ENCODE measurements at places on chromosomes 7 and 10.
A peak's percentile ranks its signal among the peaks of the same experiment; 100 is the strongest.

- DNase-seq = no peak
These were observed 36.3 kb downstream of the SLC25A13 start for GRCh38 chr7:96285579-96285978.

GRCh38 chr10:490256-490655, 199.2 kb downstream of the DIP2C start:
- DNase-seq = no peak

DNA sequence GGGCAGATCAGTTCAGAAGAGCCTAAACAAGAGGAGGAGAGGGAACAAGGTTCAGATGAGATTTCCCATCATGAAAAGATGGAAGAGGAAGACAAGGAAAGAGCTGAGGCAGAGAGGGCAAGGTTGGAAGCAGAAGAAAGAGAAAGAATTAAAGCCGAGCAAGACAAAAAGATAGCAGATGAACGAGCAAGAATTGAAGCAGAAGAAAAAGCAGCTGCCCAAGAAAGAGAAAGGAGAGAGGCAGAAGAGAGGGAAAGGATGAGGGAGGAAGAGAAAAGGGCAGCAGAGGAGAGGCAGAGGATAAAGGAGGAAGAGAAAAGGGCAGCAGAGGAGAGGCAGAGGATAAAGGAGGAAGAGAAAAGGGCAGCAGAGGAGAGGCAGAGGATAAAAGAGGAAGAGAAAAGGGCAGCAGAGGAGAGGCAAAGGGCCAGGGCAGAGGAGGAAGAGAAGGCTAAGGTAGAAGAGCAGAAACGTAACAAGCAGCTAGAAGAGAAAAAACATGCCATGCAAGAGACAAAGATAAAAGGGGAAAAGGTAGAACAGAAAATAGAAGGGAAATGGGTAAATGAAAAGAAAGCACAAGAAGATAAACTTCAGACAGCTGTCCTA, 52.7 kb upstream of the AGBL3 start:
- no peak for DNase-seq

DNA sequence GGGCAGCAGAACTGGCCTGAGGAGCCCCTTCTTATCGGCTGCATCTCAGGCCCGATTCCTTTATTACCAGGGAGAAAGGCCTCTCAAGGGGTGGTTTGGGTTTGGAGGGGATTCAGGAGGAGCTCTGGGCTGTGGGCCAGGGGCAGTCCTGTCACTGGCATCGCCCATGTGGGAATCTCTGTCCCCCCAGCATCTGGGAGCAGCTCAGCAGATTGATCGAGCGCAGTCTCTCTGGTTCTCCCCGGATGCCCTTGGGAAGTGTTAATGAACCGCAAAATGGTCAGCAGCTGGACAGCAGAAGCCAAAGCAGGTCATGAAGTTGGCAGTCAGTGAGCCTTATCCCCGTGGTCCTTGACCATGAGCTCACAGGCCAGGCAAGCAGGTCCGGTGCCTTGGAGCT, 104.4 kb upstream of the ANLN start:
- no peak for DNase-seq

- DNase-seq = peak; percentile 74
These were observed at the start of gene CABCOCO1 for GRCh38 chr10:61662794-61663259. Gene CABCOCO1 (plus strand): TSS chr10:61662929. CDS start chr10:61662973, 44 bp downstream.

- DNase-seq = peak; percentile 82
These were observed 35.7 kb downstream of the NAPEPLD start for GRCh38 chr7:103113164-103113563.

DNA sequence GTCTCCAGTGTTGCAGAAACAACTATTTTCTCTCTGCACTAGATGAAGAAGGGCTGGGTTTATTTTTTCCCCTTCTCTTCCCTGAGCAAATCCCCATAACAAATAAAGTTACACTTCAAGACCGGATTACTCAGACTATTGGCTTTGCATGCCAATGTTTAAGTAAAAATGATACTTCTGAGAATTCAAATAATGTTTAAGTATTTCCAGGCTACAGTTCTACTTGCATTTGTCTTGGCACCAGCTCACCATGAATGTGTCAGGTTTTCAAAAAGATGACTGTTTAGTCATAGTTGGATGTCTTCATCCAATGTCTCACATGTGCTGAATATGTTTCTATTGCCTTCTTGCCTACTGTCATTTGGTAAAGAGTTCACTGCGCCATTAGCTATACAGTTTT, 912.6 kb downstream of the GATA3 start:
- DNase-seq = no peak

- no peak for DNase-seq
These were observed 37.9 kb downstream of the PALS2 start for GRCh38 chr7:24611130-24611529.

DNA sequence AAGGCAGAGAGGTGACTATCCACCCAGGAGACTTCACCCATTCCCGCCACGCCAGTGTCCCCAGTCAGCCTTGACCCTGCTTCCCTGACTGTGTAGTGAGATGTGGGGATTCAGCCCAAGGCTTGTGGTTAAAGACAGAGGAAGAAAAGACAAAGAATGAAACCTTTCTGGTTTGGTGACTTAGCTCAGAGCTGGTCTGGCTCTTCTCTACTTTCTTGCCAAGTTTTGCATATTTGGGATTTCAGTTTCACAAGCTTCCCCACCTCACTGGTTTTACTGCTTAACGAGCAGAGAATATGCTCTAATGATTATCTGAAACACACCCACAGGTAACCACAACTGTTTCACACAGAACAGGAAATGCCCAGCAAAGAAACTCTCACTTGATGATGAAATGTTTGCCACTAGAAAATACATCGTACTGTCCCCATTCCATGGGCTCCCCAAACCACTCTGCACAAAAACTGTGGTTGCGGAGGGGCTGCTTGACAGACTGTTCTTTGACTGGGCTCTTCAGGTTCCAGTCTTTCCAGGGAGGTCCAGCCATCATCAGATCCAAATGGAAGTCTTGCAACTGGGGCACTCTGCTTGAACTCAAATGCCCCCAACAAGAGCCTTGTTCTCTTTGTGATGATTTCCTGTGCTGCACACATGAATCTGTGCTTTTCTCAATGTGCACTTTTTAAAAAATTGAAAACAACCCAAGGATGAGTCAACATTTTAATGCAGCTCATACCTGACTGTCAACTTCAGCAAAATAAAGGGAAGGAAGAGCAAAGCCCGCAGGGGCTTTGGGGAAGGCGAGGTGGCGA, 95.5 kb downstream of the CTBP2 start:
- DNase-seq = peak; percentile 34

- DNase-seq = no peak
These were observed 232.6 kb upstream of the AUTS2 start for GRCh38 chr7:69365651-69366192.

GRCh38 chr10:92734301-92734700, 44.5 kb downstream of the HHEX start:
- DNase-seq = no peak

DNA sequence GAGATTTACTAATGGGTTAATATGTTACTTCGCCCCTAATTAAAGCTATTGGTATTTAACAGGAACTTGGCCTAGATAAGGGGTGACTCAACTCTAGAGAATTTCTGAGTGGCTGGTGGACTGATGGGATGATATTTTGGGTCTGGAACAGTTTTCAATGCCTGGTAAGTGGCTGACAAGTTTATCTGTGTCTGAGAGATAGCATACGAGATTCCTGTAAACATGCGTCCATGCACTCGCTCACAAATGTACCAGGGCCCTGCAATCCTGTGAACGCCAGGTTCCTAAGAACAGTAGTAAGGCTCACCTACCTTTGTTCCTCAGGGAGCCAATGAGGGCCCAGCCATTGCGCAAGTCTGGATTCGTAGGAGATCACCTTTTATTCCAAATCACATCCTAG, 683.8 kb upstream of the ANKRD30A start:
- no peak for DNase-seq

GRCh38 chr7:151490456-151491105, 29.1 kb downstream of the RHEB start:
- no peak for DNase-seq

- DNase-seq = no peak
These were observed 27.4 kb downstream of the MRPL32 start for GRCh38 chr7:42959549-42959948.

GRCh38 chr7:17640730-17641377, 299.4 kb downstream of the SNX13 start:
- peak; percentile 67 for DNase-seq

DNA sequence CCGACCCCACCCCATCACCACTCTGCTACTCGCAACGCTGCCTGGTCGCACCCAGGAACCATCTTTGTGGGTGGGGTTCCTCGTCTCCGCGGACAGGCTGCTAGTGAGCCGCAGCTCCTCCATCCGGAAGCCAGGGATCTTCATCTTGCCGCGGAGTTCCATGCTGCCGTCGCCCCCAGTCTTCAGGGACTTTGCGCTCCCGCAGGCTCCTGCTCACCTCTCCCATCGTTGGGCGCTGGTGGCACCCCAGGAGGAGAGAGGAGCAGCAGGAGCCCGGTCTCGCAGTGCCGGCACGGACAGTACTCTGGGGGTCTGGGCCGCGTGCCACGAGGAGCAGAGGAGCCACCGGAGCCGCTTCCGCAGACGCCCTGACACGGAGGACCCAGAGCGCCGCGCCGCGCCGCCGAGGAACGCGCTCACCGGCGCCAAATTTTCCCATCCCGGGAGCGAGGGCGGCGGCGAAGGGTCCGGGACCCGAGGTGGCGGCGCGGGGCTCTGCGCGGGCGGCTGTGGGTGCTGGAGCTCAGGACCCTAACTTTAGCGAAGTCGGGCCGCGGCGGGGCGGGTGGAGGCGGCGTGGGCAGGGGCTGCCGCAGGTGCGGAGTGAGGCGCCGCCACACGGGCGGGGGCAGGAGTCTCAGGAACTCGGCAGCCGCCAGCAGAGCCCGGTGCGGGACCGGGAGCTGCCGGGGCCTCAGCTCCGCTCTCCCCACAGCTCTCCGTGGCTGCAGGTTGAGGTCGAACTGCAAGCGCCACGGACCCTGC, 750.1 kb upstream of the SORCS1 start:
- DNase-seq = no peak

DNA sequence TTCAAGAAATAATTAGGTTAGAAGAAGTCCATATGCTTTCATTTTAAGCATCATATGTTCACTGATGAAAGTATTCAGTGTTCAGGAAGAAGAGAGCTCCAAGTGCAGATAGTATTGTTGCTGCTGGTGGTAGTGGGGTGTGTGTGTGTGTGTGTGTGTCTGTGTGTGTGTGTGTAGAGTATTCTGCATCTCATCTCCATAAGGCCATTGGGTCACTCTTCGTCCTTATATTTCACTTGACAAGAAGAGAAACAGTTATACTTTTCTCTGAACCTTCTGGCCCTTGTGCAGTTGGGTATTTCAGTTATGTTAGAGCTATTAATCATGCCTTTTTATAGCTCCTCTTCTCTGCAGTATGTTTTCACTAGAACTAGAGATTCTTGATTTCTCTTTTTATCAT, 26.2 kb downstream of the ADAM22 start:
- DNase-seq = no peak

GRCh38 chr10:132648072-132648850, 110.7 kb downstream of the INPP5A start:
- no peak for DNase-seq

DNA sequence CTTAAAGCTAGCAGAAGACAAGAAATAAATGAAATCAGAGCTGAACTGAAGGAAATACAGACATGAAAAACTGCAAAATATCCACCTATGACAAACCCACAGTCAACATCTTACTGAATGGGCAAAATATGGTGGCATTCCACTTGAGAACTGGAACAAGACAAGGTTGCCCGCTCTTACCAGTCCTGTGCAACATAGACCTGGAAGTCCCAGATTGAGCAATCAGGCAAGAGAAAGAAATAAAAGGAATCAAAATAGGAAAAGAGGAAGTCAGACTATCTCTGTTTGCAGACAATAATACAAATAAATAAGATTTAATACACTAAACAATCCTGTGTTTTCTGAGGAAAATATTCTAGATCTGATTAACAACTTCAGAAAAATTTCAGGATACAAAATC, 570.5 kb upstream of the SEMA3D start:
- no peak for DNase-seq

- DNase-seq = no peak
These were observed 8.3 kb downstream of the NEBL start for GRCh38 chr10:20888620-20889330.

- no peak for DNase-seq
These were observed 646.0 kb downstream of the ZNF37A start for GRCh38 chr10:38740102-38740501.
